ENCODE measurements at places on chromosomes 5 and 9.

- no peak for DNase-seq
These were observed 314.4 kb upstream of the EFNA5 start for GRCh38 chr5:107985144-107985543.

- DNase-seq, result no peak
These were observed 319.9 kb downstream of the SPOCK1 start for GRCh38 chr5:137179203-137179602.

DNA sequence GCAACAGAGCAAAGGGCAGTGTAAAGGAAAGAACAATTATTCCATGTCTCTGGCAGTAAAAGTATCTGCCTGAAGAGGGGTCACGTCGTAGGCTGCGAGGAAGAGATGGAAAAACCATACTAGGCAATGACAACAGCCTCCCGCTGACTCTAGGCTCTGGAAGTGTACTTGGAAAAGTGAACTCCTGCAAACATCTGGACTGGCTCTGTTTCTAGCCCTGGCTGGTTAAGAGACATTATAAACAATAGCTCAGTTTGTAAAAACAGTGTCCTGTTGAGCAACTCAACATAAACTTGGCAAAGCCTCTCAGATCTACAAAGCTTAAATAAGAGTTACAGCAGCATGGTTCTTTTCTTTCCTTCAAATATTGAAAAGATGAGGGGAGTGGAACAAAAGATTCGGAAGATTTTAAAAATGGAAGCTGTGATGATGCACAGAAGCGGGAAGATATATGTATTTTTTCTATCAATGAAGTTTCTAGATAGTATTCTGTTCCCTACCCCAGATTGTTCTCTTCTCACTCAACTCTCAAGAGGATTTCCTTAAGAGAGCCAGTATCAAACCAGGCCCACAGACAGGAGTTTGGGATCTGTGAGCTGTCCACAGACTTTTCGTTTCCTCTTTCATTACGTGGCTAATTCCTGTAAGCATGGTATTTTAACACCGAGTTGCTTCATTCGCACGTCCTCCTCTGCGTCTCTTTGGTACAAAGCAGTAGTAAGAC, 79.4 kb downstream of the SPTLC1 start:
- DNase-seq, result no peak

DNA sequence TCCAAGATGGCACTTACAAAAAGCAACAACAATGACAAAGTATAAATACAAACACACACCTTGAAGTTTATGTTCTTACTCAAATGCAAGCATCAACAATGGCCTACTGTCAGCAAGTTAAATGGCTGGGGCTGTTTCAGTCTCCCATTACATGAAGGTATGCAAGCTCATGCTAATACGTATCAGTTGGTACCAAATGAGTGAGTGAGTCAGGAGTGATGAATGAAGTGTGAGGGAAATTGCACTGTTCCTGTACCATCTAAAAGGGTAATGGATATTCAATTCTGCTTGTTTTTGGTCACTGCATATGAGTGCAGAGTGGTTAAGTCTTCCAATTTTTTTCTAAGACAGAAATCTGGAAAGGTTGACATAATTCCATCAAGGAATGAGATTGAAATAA, 964.9 kb downstream of the MAT2B start:
- DNase-seq, result no peak

DNA sequence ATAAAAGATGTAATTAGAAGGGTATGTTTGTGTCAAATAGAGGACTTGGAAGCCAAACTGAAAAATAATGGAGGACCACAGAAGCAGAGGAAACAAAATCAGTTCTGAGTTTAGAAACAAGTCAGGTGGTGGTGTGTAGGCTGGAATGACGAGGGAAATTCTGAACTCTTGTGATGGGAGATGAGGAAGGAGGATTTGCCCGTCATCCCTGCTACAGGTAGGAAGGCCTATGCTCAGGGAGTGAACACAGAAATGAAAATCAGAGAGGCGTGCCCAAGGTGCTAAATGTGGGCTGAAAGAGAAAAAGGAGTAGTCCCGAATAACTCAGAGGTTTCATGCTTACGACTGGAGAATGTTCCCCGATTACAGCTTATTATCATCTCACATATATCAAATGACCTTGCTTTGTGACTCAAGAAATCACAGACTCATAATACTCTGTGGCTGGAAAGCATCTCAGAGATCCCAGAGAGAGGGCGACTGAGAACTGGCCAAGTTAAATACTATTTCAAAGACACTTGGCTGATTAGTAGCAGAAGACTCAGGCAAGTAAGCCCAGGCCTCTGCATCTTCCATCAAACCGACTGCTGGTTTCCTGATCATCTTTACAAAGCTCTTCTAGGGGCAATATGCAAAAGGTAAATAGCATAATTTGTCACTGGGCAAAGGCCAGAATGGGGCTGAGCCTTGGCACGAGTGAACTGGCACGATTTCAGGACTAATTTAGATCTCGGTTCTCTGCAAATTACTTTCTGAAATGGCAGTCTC, 126.0 kb downstream of the SUSD1 start:
- DNase-seq, result no peak

GRCh38 chr9:14405176-14405706, 91.3 kb upstream of the NFIB start:
- DNase-seq, result no peak

DNA sequence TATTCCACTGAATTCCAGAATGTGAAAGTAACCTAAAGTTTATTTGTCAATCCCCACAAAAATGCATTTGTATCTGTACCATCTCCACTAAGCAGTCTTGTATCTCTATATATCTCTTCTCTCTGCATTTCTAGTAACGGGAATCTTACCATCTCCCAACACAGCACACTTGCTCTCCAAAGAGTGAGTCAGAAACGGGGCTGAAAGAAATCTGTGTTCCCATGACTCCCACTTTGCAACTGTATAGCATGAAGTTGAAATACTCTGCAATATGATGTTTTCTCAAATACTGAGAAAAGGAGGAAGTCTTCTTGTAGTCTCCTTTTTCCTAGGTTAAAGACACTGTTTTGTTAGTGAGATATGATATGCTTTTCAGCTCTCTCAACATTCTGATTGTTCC, 848.8 kb upstream of the ACO1 start:
- DNase-seq, result no peak

DNA sequence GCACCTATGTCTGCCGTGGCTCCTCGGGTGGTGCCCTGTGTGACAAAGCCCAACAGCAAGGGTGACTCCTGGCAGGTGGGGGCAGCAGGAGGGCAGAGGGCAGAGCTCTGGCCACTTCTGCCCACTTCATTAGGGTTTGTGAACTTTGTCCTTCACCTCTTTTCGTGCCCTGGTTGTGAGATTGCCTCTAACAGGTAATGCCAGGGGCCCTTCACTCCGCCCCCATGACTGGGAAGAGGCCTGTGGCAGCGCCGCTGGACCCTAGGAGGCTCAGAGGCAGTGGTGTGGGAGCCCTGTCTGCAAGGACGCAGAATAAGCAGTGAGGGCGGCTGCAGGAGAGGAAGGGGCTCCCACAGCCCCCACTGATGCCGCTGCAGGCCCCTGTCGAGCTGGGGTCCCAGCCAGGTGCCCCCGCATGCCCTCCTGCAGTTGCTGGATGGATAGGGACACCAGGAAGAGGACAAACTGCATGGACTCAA, 108.7 kb upstream of the LMX1B start:
- DNase-seq, result no peak

DNA sequence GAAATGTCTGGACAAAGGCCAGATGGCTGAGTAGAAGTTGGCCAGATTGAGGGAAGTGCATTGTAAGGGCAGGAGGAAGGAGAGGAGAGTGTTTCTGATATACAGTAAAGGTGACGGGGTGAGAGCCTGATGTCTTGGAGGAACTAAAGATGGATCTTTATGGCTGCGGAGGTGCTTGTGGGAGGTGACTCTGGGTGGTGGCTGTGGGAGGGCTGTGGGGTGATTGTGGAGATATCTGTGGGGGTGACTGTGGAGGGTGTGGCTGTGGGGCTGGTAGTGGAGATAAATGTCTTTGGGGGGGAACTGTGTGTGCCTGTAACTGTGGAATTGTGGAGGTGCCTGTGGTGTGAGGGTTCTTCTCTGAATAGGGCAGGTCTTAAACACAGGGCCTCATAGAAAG, 121.4 kb downstream of the CMYA5 start:
- no peak for DNase-seq

GRCh38 chr9:27280860-27281259, 16.1 kb downstream of the EQTN start:
- DNase-seq, result no peak

- DNase-seq, result no peak
These were observed 23.2 kb downstream of the HK3 start for GRCh38 chr5:176875783-176876505.

- DNase-seq, result no peak
These were observed 50.7 kb upstream of the SLC25A51 start for GRCh38 chr9:37954581-37954981.

DNA sequence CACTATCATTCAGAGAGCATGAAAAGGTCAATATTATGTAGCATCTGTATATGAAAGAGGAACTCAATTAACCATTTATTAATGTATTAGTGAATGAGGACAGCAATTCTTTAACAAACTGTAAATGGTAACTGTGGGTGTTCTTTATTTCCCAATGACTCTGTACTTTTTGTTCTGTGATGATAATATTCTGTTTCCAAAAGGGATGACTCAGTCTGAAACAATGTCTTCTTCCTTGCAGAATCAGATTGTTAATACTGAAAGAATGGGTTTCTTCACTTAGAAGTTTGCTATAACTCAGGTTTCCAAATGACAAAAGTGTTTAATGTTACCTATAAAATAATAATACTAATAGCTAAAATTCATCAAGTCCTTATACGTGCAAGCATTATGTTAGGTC, 1518.7 kb upstream of the WWC1 start:
- DNase-seq, result no peak

DNA sequence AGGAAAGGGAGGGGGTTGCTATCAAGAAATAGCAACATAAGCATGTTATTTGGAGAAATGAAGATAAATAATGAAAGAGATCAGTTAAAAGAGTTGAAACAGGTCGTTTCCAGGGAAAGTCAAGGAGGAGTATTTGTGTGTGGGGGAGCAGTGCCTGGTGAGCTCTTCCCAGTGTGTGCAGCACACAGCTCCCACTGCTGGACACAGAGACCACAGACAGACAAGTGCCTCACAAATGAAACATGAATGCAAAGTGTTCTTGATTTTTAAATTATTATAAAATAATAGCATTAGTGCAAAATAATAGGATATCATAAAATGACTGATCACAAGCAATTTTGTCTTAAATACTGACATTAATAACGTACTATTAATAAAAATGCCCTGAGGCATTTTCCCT, 40.8 kb downstream of the LIFR start:
- DNase-seq, result no peak

DNA sequence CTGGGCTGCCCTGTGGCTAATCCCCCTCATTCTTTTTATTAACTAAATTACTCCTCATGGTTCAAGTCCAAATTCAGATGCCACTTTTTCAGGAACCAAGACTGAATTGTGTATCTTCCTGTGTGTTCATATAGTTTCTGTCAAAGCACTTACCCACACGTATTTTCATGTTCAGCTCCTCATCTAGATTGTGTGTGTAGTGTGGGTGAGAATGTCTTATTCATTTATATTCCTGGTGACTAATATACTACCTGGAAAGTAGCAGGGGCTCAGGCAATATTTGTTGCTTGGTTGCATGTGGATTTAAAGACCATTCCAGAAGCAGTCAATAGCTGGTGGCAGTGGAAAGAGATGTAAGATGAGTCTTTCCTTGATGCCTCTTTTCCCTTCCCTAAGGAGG, 48.5 kb upstream of the SRP19 start:
- DNase-seq, result no peak

DNA sequence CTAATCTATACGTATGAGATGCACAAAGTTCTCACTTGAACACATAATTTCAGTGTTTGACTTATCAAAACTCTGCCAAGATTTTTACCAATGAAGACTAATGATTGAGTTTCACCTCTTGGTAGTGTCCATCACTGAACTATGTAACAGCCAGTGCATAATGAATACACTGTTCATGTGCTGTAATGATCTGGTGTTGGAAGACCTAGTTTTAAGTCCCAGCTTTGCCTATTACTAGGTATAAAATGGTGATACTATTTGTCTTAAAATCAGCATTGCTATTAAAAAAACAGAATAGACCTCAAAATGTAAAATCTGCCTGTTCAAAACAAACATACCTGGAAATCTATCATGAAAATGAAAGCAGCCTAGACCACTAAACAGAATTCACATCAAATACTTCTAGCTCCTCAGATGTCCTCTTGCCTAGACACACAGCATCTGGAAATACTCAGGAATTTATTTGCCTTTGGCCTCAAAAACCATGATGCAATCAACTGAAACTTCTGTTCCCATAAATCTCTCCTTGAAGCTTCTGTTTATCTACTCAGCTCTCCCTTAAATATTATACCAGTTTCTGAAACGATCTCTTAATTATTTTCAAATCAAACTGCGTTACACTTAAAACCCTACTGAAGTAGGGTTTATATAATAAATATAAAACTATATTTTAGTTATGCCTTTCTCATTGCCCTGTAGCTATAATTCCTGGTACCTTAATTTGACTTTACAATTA, 38.1 kb downstream of the MRPS27 start:
- no peak for DNase-seq

DNA sequence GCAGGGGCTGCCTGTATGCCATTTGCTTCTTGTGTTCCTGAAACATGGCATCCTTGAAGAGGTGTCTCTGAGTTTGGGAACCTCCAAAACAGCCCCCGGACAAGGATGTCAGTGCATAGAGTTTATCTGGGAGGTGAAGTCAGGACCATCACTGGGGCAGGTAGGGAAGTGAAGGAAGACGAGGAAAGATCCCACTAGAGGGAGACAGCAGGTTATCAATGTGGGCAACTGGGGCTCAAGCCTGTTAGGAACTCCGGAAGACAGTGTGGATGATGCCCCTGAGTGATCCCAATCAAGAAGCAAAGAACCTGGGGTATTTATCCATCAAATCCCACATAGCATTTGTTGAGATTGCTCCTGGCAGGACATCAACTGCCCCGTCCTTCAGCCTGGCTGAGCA, 233.1 kb downstream of the AGTPBP1 start:
- DNase-seq, result no peak

- DNase-seq, result no peak
These were observed 240.8 kb downstream of the FSTL4 start for GRCh38 chr5:133371371-133372155.

- DNase-seq, result no peak
These were observed 69.0 kb downstream of the GAPVD1 start for GRCh38 chr9:125330587-125330986.

- no peak for DNase-seq
These were observed 20.4 kb upstream of the RPS14 start for GRCh38 chr5:150469718-150470469.

DNA sequence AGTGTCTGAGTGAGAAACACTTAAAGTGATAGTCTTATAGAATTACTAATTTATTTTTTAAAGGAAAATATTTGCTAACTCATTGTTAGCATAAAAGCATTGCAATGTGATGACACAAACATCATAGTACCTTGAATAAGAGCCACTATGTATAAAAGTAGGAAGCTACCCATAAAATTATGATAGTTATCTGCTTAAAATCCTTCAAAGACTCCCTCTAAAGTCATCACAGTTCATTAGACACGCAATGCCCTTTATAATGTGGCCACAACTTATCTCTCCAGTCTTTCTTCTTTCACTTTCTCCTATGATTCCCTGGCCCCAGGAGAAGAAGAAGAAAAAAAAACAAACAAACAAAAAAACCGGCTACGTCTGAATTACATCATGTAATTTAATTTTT, 1144.0 kb upstream of the NUDT12 start:
- DNase-seq, result no peak

Measured in activated gamma-delta T cell (primary cell).